ENCODE measurements at places on chromosomes 12 and 14.

- peak; percentile 19 for DNase-seq
Measured at GRCh38 chr12:66709893-66710292, 31.0 kb upstream of the GRIP1 start.

- no peak for DNase-seq
Measured at GRCh38 chr12:47935184-47935583, 28.2 kb upstream of the TMEM106C start.

- DNase-seq, result no peak
Measured at GRCh38 chr12:5737778-5738177, 207.3 kb downstream of the ANO2 start.

- DNase-seq, result no peak
Measured at GRCh38 chr14:103204852-103205540, 81.7 kb downstream of the TNFAIP2 start.

GRCh38 chr14:102192840-102193502 lies 53.3 kb downstream of the WDR20 start:
- no peak for DNase-seq

DNA sequence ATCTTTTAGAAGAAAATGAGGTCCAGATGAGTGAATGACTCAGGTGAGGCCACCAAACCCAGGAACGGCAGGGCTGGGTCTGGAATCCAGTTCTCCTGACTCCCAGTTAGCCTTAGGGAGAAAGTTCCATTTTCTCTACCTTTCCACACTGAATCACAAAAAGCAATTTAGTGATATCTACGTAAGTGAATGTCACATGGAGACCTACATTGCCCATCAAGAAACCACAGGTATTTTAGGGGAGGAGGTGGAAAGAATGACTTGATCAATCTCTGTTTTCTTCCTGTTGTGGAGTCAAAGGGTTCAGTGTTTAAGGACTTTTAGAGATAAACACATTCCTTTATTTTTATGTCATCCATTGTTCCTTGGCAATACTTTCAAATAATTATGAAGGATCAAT lies 106.9 kb upstream of the PTPRB start:
- DNase-seq, result no peak

DNA sequence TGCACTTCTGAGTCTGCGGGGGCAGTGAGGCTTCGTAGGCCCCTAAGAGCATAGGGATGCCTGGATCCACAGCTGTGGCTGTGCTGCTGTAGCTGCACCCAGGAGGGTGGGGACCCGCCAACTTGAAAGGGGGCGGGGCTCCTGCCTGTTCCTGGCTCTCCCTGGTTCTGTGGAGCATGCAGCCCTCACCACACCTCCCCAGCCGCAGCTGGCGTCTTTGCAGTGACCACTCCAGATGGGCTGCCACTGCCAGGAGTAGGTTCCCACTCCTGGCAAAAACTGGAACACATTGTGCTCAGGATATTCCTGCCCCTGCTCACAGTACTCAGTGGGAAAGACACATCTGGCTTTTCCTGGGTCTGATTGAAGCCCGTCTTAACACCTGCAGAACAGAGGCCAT lies 35.8 kb downstream of the TIMELESS start:
- no peak for DNase-seq
